T47D (cell line): ENCODE measurements at places on chromosomes 7 and 10.

GRCh38 chr10:101768791-101769170 lies 7.1 kb downstream of the FGF8 start:
- DNase-seq: no peak

- peak; percentile 22 for DNase-seq
Observed at GRCh38 chr7:40232242-40232893, 97.6 kb downstream of the SUGCT start.

- no peak for DNase-seq
Observed at GRCh38 chr7:132785870-132786269, 209.6 kb upstream of the PLXNA4 start.

DNA sequence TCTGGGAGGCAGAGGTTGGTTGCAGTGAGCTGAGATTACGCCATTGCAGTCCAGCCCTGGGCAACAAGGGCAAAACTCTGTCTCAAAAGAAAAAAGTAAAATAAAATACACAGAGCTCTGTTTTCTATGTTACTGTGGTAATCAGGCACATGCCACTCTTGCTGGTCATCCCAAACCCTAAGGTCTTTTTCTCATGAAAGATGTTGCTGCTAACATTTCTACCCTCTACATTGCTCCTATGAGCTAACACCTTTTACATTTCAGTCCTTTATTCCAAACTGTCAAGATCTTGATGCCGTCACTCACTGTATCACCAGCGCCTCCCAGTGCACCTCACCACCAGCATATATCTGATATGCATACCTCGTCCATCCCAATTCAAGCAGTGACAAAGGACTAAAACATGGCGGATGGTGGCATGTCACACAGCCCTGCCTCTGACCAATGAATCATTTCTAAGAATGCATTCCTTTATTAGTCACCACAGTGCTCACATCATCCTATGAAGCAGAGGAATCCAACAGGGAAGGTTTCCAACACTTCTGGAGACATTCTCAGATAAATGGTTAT lies 4.3 kb downstream of the DAGLB start:
- DNase-seq: no peak

DNA sequence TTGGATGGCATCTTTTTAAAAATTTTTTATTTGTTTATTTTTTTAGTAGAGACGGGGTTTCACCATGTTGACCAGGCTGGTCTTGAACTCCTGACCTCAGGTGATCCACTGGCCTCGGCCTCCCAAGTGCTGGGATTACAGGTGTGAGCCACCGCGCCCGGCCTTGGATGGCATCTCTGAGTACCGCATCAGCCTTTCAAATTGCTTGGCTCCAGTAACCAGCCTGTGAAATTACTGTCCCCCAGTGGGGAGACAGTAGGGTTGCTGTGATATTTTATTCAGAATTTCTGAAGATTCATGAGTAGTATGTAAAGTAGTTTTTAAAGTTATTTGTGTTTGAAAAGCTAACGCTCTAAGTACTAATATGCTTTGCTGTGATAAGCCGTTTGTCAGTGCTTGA lies 1.2 kb downstream of the NUB1 start:
- DNase-seq: no peak

DNA sequence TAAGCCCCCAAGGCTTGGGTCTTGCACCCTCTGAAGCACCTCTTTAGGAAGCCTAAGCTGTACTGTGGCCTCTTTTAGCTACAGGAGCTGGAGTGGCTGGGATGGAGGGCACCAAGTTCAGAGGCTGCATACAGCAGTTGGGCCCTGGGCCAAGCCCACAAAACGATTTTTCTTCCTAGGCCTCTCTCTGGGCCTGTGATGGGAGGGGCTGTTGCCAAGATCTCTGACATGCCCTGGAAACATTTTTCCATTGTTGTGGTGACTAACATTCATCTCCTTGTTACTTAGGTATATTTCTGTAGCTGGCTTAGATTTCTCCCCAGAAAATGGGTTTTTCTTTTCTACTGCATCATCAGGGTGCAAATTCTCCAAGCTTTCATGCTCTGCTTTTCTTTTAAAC lies 375.7 kb upstream of the NPSR1 start:
- DNase-seq: no peak

GRCh38 chr10:5604961-5605360 lies 61.4 kb downstream of the ASB13 start:
- no peak for DNase-seq

- DNase-seq: no peak
Observed at GRCh38 chr7:35277359-35277758, 23.5 kb upstream of the TBX20 start.

DNA sequence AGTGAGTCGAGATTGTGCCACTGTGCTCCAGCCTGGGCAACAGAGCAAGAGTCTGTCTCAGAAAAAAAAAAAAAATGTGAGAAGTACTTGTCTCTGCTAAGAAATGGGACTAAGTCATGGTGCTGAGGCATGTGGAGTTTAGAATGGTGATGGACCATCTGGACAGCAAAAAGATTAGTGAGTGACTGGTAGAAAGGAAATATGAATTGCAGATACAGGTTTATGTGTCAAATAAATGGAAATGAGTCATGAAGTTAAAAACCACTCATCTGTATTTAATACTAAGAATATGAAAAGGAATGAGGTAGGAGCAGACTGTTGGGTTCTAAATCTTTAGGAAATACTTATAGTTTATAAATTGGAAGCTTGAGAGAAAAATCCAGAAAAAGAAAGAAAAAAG lies 625.7 kb upstream of the ANKRD30A start:
- DNase-seq: no peak

GRCh38 chr10:48948470-48949037 lies 8.9 kb upstream of the LRRC18 start:
- no peak for DNase-seq

- DNase-seq: no peak
Observed at GRCh38 chr7:108197371-108198091, 67.4 kb upstream of the LAMB4 start.

GRCh38 chr7:89908736-89909135 lies 245.5 kb upstream of the STEAP1 start:
- no peak for DNase-seq

GRCh38 chr7:144508702-144509101 lies 105.2 kb upstream of the NOBOX start:
- no peak for DNase-seq

GRCh38 chr10:33521062-33521461 lies 186.6 kb upstream of the NRP1 start:
- peak; percentile 21 for DNase-seq

- no peak for DNase-seq
Observed at GRCh38 chr7:37432281-37432920, 16.3 kb downstream of the ELMO1 start.

- DNase-seq: peak; percentile 62
Observed at GRCh38 chr10:113474752-113475151, 78.1 kb upstream of the HABP2 start.

DNA sequence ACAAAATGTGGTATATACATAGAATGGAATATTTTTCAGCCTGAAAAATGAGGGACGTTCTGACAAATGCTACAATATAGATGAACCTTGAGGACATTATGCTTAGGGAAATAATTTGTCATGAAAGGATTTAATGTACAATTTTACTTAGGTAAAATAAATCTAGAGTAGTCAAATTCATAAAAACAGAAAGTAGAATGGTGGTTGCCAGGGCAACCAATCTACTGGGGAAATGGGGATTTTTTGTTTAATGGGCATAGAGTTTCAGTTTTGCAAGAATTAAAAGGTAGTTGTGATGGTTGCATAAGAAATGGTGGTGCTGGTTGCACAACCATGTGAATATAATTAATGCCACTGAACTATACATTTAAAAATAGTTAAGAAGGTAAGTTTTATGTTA lies 296.0 kb upstream of the SP4 start:
- no peak for DNase-seq

- peak; percentile 15 for DNase-seq
Observed at GRCh38 chr10:92965314-92965713, 95.3 kb upstream of the CYP26C1 start.

DNA sequence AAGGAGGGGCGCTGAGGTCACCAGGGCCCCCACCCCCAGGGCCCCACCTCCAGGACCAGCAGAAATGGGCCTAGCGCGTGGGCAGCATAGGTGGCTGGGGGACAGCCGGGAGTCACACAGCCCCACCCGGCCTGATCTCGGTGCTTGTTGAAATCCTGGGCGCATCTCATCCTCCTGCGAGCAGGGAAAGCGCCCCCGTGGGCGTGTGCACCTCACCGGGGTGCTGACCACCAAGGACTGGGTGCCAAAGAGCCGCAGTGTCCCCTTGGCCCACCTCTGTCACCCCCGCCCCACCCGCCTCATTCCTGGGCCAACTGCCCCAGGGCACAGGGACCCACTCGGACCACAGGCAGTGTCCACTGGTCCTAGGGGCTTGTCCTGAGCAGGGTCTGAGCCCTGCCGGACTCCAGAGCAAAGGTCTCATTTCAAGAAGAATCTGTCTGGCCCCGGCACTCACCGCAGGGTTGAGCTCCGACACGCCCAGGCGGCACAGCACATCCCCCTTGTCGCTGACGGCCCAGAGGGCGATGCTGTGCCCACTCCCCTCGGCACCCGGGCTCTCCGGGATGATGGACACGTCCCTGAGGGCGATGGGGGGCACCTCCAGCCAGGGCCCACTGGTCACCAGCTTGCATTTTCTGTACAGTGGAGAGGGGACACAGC lies 11.4 kb downstream of the BHLHA15 start:
- DNase-seq: no peak

DNA sequence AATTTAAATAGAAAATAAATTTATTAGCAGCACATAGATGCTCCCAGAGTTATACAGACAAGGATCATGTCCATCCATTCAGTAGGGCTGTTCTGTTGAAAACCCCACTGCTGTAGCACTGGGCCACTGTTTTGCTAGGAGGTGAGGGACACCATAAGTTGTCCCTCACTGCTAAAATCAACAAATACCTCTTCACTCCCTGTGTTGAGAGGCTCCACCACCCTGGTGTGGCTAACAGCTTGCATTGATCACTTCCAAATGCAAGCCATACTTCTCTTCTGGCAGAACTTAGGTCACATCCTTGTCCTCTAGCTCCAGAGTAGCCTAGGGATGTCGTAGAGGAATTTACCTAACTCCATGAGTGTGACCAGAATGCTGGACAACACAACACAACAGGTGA lies 55.4 kb downstream of the MDFIC start:
- DNase-seq: no peak

DNA sequence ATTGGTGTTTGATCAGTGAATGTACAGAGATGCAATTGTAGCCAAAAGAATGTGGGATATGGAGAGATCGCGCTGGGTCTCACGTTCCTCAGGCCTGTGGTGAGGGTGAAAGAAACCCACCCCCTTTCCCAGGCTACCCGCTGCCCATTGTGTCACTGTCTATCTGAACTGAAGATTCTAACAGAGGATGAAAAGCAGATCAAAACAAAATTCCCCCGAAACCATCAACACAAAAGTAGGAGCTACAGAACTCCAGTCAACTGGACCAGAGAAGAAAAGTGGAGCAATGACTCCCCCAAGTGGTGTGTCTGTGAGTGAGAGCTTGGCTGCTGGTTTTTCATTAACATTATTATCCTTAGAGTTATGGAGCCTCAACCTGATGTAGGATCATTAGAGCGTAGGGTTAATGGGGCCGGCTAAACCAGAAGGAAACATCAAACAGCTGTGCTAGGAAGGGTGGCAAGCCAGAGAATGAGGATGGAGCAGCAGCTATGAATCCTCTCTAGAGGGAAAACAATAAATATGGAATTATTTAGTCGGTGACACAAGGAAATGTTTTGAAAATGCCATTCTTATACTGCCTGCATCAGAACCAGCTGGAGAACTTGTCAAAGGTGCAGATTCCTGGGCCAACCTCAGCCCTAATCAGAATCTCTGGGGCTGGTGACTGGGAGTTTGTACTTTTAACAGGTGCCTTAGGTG lies 38.3 kb downstream of the AKR1B1 start:
- peak; percentile 75 for DNase-seq

DNA sequence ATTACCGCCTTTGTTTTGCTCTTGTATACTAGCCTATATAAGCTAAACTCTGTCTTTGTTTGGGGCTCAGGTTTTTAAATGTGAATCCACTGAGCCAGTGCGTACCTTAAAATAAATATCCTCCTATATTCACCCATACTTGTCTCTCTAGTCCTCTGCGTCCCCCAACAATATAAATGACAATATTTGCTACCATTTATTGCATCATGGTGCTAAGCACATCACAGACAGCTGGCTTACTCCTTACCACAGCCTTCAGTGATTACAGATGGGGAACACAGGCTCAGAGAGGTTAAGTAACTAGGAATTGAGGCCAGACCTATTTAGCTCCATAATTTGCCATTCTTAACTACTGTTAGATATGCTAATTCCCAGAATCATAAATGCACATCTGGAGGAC lies 3.4 kb upstream of the ADCK2 start:
- DNase-seq: no peak

DNA sequence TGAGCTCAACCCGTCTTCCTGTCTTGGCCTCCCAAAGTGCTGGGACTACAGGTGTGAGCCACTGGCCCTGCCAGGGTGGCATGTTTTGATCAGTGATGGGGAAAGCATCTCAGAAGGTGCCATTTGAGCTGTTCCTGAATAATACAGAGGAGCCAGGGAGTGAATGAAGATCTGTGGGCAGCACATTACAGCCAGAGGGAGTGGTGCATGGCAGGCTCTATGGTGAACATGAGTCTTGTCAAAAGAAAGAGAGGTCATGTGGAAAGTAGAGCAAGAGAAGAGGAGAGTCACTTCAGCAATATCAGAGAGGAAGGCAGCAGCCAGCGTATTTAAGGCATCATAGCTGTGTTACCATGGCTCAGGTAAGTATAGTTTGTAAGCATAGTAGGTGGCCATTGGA lies 275.7 kb upstream of the LRGUK start:
- DNase-seq: no peak

GRCh38 chr7:95376632-95377400 lies 19.4 kb downstream of the PON3 start:
- no peak for DNase-seq

- DNase-seq: peak; percentile 64
Observed at GRCh38 chr7:15326044-15326644, 235.7 kb downstream of the AGMO start.

GRCh38 chr7:34260279-34260678 lies 354.9 kb downstream of the BMPER start:
- no peak for DNase-seq

DNA sequence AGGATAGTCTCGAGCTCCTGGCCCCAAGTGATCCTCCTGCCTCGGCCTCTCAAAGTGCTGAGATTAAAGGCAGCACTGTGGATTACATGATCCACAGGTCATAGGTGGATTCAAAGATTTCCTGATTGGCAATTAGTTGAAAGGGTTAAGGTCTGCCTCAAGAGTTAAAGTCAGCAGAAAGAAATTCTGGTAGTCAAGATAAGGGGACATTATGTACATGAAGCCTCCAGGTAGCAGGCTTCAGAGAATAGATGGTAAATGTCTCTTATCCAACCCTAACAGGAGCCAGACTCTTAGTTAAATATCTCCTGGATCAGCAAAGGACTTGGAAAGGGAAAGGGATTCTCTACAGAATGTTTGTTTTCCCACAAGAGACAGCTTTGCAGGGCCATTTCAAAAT lies 93.7 kb downstream of the SKIDA1 start:
- DNase-seq: no peak

GRCh38 chr7:28362812-28363211 lies 49.5 kb upstream of the CREB5 start:
- DNase-seq: no peak

GRCh38 chr7:100942045-100942774 lies 7.1 kb upstream of the MUC3A start:
- no peak for DNase-seq

- DNase-seq: no peak
Observed at GRCh38 chr7:36116347-36117202, 36.5 kb upstream of the EEPD1 start.
